Prostate gland (tissue), 2 donors: ENCODE measurements at places on chromosomes 12 and 14. TPM values are rescaled to one million over a fixed set of nuclear protein-coding genes. Genes with fewer than 3 reads are reported as not detected.

Gene C12orf54
- total RNA-seq, result 6.0 TPM

Gene TSPAN11
- 4.1 TPM for total RNA-seq

Gene CMA1
- not detected for total RNA-seq

Gene MIS18BP1
- total RNA-seq, result 46.7 TPM

Gene RHOJ
- 2.5 TPM for total RNA-seq

Gene KLRC4
- not detected for total RNA-seq

Gene SMCO2
- not detected for total RNA-seq

Gene MBIP
- total RNA-seq, result 17.7 TPM

DNA sequence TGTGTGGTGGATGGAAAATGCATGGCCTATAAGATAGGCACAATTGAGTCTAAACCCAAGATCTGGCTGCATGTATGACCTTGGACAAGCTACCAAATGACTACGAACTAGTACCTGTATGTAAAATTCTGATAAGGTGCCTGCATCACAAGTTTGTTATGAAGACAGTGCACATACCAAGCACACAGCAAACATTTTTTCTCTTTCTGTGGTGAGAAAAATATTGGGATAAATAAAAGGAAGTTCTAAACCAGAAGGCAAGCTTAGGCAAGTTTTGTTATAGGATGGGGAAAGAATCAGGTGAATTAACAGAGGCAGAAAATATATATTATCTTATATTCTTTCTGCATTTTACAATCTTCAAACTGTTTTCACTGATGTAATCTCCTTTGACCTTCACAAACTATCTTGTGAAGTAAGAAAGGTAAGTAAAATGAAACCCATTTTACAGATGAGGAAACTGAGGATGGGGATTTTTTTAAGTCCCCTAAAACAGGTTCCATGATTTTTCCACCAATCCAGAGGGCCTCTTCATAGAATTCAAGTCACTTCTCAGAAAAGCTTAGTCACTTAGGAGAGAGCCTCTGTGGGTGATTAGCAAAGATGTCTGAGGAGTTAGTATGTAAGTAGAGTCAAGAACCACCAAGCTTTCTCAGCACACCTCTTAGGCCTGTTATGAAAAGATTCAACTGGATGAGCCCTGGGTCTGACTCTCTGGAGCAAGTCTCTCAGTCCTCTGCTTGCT lies 132.0 kb upstream of the RAP1B start:
- no peaks in the 10 kb centered on the region for H3K36me3 ChIP-seq
- H3K27ac ChIP-seq, result no peak overlapping the region
- H3K4me1 ChIP-seq, result no peaks in the 10 kb centered on the region
- DNase-seq, result no peak

DNA sequence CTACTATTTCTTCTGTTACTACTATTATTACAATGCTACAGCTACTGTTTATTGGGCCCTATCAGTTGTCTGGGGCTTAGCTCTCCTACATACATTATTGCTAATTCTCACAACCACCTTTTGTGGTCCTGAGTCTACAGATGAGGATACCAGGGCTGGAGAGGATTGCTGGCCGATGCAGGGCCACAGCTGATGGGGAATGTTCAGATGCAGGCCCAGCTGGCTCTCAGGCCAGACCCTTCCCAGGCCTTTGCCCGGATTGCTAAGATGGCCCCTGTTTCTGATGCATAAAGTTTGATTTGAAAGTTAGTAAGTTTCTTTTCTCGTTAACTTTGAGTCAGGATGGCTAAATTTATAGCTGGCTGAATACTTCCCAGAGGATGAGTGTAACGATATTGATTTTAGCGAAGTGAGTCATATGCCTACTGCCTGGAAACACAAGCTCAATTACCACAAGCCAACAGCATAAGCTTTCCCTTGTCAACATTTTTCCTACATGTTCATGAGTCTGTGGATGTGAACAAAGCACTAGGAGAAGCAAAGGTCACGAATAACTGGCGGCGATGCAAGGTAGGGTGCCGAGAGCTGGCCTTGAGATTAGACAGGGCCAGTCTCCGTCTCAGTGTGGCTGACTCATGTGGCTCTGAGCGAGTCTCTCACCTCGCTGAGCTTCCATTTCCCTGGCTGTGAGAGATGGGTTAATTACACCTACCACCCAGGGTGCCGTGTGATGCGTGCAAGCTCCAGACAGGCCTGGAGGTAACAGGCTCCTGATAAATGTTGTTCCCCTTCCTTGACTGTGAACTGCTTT lies 111.0 kb downstream of the BEGAIN start:
- no peak overlapping the region for H3K27ac ChIP-seq
- no peak overlapping the region for H3K4me3 ChIP-seq
- H3K27me3 ChIP-seq, result no peaks in the 10 kb centered on the region
- no peaks in the 10 kb centered on the region for H3K36me3 ChIP-seq
- H3K4me1 ChIP-seq, result no peaks in the 10 kb centered on the region

- DNase-seq, result no peak
- H3K27ac ChIP-seq, result no peak overlapping the region
- H3K4me3 ChIP-seq, result no peak overlapping the region
- peaks cover 2% of the 10 kb centered on the region for H3K27me3 ChIP-seq
- no peaks in the 10 kb centered on the region for H3K4me1 ChIP-seq
Measured at GRCh38 chr14:99213101-99213500, 58.9 kb downstream of the BCL11B start.

GRCh38 chr12:49917788-49918173 lies 14.1 kb upstream of the FAIM2 start:
- H3K4me1 ChIP-seq, result no peaks in the 10 kb centered on the region
- no peak overlapping the region for H3K27ac ChIP-seq
- H3K36me3 ChIP-seq, result no peaks in the 10 kb centered on the region
- H3K4me3 ChIP-seq, result no peak overlapping the region
- H3K27me3 ChIP-seq, result no peaks in the 10 kb centered on the region

GRCh38 chr12:109753959-109754358 lies 40.3 kb downstream of the FAM222A start:
- no peaks in the 10 kb centered on the region for H3K36me3 ChIP-seq
- no peaks in the 10 kb centered on the region for H3K4me1 ChIP-seq
- no peak overlapping the region for H3K4me3 ChIP-seq
- no peaks in the 10 kb centered on the region for H3K27me3 ChIP-seq

DNA sequence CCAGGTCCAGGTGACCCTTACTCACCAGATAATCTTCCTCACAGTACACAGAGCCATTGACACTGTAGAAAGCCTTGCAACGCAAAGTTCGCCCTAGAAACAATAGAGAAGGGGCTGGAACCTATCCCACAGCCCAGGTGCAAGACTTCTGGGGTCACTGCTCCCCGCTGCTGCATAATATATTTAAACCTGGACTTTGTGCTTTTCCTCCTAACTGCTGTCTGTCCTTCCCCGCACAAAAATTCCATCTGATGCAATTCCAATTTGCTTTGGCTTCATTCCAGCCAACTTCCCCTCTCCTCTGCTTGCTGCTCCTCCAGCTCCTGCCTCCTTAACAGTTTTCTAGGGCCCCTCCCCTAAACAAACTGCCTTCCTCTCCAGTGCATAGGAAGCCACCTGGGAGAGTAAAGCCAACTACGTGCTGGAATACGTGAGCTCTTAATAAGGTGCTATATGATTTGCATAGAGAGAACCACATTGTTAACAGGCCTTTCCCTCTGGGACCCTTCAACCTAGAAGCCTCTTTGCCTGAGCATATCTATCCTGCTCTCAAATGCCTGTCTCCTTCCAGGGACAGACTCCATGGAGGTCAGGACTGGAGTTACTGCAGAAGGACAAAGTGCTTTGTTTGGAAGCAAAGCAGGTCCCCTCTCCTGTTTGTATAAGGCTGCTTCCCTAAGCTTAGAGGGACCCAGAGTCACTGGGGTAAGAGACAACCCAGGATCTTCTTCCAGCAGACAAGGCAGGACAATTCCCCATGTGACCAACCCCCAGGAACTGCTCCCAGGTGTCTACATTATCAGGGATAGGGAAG lies 5.5 kb downstream of the AJUBA start:
- no peaks in the 10 kb centered on the region for H3K27me3 ChIP-seq
- no peak overlapping the region for H3K4me3 ChIP-seq
- DNase-seq, result no peak
- peak overlapping the region; percentile 76 for H3K27ac ChIP-seq
- H3K4me1 ChIP-seq, result peaks cover 4% of the 10 kb centered on the region

- H3K36me3 ChIP-seq, result no peaks in the 10 kb centered on the region
- no peak for DNase-seq
- H3K4me3 ChIP-seq, result no peak overlapping the region
- H3K27me3 ChIP-seq, result no peaks in the 10 kb centered on the region
- H3K4me1 ChIP-seq, result no peaks in the 10 kb centered on the region
Measured at GRCh38 chr14:38735005-38735404, 368.0 kb downstream of the SEC23A start.

DNA sequence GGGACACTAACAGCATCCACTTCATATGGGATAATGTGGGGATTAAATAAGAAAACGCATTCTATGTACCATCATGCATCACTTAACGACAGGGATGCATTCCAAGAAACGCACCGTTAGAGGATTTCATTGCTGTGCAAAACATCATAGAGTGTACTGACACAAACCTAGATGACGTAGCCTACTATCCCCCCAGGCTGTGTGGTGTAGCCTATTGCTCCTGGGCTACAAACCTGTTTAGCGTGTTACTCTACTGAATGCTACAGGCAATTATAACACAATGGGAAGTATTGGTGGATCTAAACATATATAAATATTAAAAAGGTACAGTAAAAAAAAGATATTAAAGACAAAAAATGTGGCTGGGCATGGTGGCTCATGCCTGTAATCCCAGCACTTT lies 230.6 kb downstream of the KSR2 start:
- H3K27me3 ChIP-seq, result no peaks in the 10 kb centered on the region
- H3K36me3 ChIP-seq, result no peaks in the 10 kb centered on the region
- no peak for DNase-seq
- H3K4me3 ChIP-seq, result no peak overlapping the region

GRCh38 chr12:52740584-52740983 lies 36.6 kb downstream of the KRT76 start:
- no peaks in the 10 kb centered on the region for H3K36me3 ChIP-seq
- no peak for DNase-seq
- no peak overlapping the region for H3K4me3 ChIP-seq
- no peak overlapping the region for H3K27ac ChIP-seq

DNA sequence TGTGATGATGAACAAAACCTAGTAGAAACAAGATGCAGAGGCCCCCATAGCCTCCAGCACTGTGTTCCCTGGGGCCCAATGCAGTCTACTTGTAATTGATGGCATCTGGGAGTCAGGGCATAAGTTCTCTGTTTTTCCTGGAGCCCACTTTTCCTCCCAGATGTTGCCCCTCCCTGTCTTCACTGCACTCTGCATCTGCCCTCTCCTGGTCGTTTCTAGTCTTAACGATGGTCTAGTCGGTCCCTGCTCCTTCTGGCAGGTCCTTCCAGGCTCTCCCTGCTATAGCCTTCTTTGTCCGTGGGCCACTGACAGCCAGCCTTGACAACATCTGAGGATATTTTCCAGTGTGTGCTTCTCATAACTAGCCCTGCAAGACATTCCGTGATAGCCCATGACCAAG lies 208.3 kb downstream of the GXYLT1 start:
- DNase-seq, result no peak
- no peaks in the 10 kb centered on the region for H3K27me3 ChIP-seq
- H3K27ac ChIP-seq, result no peak overlapping the region
- no peaks in the 10 kb centered on the region for H3K36me3 ChIP-seq

- H3K36me3 ChIP-seq, result no peaks in the 10 kb centered on the region
- no peaks in the 10 kb centered on the region for H3K27me3 ChIP-seq
- DNase-seq, result no peak
- H3K27ac ChIP-seq, result no peak overlapping the region
Measured at GRCh38 chr12:69623970-69624369, 13.3 kb upstream of the LRRC10 start.
